Effector memory CD8-positive, alpha-beta T cell (primary cell): ENCODE measurements at places on chromosomes 16 and 17.

- no peak for DNase-seq
Measured at GRCh38 chr16:80147026-80147655, 393.7 kb upstream of the DYNLRB2 start.

GRCh38 chr16:30068750-30069610 lies 3.4 kb downstream of the ALDOA start:
- peak; percentile 56 for DNase-seq

GRCh38 chr17:15143524-15143923 lies 121.6 kb downstream of the PMP22 start:
- DNase-seq: no peak

GRCh38 chr17:29039764-29040598 lies 3.0 kb upstream of the PIPOX start:
- no peak for DNase-seq

- no peak for DNase-seq
Measured at GRCh38 chr17:55666806-55667205, 55.9 kb downstream of the TMEM100 start.

- DNase-seq: no peak
Measured at GRCh38 chr16:24478401-24478800, 61.0 kb upstream of the RBBP6 start.

DNA sequence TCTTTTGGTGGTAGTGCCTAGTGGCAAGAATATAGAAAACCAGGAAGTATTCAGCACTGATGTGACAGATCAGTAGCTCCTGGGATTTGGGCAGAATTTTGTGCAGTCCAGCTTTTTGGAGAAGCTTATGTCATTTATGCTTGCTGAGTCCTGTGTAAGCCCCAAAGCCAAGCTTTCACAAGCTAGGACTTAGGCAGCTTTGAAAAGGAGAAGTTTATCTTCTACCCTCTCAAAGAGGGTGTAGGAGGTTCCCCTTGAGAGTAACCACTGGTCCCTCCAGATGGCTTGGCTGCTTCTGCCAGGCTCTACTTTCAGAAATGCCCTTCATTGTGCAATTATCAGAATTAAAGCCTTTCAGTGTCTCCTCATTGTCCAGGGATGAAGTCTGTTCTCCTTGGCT lies 78.8 kb downstream of the CES1 start:
- DNase-seq: no peak

DNA sequence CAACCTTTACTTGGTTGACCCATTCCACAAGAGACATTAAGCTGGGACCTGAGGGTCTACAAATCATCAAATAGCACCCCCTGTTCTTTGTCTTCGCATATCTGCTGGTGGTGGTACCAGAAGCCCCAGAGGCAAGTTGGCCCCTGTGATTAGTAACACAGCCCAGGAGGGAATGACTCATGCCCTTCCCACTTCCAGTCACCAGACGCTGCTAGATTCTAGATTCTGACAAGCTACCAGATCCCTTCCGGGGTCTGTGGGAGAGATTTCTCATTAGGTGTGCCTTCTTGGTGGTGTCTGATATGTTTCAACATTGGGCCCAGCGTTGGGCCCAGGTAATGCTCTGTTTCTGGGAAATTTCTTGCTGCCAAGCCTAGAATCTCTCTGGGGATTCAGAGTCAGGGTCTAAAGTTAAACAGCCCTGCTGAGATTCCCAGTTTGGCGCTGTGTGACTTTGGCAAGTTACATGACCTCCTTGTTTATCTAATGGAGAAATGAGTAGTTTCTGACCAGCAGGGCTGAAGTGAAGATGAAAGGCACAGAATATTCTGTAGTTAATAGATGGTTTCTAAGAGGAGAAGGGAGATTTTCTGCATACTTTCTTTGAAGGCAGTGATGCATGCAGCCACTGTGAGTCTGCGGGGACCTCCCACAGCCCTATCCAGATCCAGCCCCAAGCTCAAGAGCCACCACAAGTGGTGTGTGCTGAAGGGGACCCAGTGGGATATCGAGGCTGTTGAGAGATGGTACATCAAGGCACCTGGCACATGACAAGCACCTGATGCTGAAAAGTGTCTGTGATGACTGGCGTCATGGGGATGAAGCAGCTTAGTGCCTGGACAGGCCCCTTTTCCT lies 3.9 kb downstream of the TRPV2 start:
- DNase-seq: no peak

DNA sequence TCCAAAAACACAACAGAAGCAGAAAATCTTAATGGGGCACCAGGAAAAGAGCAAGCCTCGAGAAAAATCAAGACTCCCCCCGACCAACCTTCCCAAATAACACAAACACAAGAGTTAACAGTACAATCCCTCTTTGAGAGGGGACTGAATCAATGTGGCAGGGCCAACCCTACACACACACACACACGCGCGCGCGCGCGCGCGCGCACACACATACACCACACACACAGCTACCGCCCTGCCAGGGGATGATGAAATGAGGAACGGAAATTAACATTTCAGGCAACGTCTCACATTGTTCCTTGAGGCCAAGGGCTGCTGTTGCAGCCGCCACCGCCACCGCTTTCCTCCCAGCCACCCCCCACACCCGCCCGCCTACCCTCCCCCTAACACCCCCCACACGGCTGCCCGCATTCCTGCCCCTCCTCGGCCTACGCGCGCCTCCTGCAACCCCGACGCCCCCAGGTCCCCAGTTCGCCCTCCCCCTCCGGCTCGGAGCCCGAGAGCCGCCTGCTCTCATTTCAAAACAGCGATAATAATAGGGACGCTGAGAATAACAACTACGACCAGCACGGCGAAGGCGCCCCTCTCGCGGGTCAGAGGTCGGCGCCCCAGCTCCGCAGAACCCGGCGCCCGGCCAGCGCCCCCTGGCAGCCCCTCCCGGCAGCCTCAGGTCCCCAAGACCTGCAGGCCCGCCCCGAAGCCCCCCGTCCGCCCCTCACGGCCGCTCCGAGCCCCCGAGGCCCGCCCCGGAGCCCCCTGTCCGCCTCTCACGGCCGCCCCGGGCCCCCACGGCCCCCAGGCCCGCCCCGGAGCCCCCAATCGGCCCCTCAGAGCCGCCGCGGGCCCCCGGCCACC lies 1.1 kb downstream of the ANKRD11 start:
- peak; percentile 75 for DNase-seq

- no peak for DNase-seq
Measured at GRCh38 chr16:84879569-84880487, 60.0 kb downstream of the CRISPLD2 start.
